COR-L47 (cell line): ENCODE measurements at places on chromosomes 3 and 15.

DNA sequence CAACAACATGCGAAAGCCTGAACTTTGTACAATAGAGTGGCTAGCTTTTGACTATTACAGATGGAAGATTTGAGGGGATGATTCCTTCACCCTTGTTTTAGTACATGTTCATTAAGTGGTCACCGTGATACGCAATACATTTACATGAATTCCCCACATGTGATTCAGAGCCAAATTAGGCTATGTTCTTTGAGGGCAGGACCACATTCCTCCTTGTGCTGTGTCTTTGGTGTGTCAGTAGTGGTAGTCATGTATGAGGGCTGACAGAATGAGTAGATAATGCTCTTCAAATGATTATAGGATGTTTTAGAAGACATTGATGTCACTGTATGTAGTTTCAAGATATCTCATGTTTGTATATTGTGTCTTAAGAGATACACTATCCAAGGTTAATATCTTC is 12.1 kb downstream of the PTPRG start:
- DNase-seq, result no peak

GRCh38 chr3:115494826-115495225 is 128.5 kb upstream of the GAP43 start:
- peak; percentile 50 for DNase-seq

- DNase-seq, result no peak
Measured at GRCh38 chr3:169455472-169455871, 208.0 kb downstream of the MECOM start.

DNA sequence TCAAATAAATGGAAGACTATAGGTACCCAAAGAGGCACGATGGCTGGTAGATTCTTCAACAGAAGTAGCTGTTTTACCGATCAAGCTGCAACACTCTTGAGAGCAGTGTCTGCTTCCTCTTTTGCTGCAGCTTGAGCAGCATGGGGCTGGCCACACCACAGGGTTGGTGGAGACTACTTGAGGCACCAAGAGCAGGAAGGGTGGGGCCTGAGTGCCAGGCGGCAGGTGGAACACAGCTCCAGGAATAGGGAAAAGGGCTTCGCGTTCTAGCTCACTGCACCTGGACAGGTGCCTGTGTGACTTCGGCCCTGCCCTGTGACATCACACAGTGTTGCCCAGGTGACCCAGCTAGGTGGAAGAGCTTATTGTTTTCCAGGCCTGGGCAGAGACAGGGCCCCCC is at the start of gene CCDC33:
Gene CCDC33, plus strand, starts transcription at position 365 of the 400 bp plus-strand sequence. CDS start 394 bp downstream, outside the sequence.
- DNase-seq, result peak; percentile 90

DNA sequence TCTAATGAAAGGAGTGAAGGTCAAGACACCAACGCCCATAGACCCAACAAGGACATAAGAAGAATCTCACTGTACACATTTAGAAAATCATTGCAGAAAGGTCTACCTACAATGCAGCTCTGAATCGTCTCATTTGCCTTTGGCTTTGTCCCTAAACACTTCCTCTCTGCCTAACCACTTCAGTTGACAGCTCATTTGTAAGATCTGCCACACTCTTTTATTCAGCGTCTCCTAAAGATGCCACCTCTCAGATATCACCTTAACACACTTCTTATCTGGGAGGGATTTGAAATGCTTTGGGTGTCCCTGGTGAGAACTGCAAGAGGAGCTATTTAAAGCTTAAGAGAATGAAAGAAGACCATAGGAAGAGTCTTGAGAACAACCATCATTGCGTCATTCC is 38.7 kb downstream of the RAB27A start:
- no peak for DNase-seq

DNA sequence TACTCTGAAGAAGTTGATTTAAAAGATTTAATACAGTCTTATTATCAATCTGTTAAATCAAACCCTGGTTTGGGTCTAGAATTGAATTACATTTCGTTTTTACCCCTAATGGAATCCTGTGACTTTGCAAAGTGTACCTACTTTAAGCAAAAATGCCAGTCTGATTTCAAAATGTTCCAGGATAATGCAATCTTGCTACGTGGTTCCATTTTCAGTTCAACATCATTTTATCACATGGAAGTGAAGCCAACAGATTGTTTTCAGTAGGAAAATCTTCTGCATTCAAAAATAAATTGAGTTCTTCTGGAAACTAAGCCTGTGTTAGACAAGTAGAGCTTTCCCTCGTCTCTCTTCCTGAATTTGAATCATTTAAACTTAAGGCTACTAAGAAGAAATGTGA is 356.4 kb downstream of the CHST2 start:
- no peak for DNase-seq

- DNase-seq, result no peak
Measured at GRCh38 chr3:13240928-13241618, 167.8 kb upstream of the IQSEC1 start.

- no peak for DNase-seq
Measured at GRCh38 chr3:21989341-21990042, 238.5 kb upstream of the ZNF385D start.

DNA sequence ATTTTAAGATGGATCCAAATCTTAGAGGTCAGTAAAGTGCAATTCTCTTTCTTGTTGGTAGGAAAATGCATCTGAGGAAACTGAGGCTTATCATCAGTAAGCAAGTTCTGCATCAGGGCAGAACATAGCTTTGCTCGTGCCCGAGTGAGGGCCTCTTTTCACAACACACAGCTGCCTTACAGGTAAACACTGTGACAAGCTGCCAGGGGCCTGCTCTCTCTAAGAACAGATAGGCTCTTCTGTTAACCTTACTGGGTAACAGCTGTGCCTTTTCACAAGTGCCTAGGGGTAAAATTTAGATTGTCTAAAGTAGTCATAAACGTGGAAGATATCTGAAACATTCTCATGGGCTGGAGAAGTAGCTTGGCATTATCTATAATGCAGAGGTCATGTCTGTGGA is 118.1 kb downstream of the C3orf38 start:
- no peak for DNase-seq

DNA sequence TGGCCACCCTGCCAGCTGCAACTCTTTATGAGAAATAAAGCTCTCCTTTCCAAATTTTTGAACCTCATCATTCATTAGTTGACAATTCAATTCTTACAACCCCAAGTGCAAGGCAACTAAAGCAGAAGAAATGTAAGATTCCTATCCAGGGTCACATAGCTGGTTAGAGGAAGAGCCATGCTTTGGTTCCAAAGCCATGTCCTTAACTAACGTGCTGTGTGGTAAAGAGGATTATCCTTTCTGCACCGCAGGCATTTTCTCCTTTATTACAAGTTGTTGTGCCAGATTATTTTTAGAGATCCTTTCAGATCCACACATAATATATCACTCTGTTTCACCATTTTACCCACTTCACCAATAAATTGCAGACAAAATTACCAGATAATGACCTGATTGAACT is 36.5 kb downstream of the TM4SF18 start:
- DNase-seq, result no peak

GRCh38 chr3:113533534-113533892 is 1.2 kb downstream of the SIDT1 start:
- DNase-seq, result no peak

- peak; percentile 87 for DNase-seq
Measured at GRCh38 chr3:117355566-117355965, 646.0 kb downstream of the TUSC7 start.

DNA sequence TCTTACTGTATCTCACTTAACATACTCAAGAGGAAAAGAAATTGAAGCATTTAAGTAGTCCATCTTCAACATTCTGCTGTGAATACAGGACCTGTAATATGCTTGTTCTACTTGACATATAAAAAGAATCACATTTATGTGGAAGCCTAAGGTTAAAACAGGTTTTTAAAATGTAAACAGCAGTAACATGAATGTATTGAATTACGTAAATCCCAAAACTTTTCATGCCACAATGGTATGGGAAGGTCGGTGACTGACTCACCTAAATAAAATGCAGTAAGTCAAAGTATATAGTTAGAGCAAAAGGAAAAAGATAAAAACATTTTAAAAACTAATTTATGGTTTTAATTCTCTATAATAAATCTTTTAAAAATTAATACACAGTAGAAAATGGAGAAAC is 115.7 kb upstream of the TJP1 start:
- DNase-seq, result no peak

- no peak for DNase-seq
Measured at GRCh38 chr3:126256251-126256650, 75.9 kb upstream of the ALDH1L1 start.

DNA sequence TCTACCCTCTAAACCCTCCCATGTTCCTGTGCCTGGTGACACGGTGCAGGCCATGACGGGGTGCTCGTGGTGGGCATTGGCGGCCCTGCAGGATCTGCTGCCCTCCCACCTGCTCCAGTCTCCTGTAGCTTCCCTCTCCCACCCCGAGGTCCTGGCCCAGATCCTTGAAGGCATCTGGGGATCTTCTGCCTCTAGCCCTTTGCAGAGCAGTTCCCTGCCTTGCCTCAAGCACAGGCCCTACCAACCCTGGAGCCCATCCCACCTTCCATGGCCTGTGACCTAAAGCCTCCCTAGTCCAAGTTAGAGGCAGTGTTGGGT is 27.5 kb upstream of the SEC13 start:
- no peak for DNase-seq

DNA sequence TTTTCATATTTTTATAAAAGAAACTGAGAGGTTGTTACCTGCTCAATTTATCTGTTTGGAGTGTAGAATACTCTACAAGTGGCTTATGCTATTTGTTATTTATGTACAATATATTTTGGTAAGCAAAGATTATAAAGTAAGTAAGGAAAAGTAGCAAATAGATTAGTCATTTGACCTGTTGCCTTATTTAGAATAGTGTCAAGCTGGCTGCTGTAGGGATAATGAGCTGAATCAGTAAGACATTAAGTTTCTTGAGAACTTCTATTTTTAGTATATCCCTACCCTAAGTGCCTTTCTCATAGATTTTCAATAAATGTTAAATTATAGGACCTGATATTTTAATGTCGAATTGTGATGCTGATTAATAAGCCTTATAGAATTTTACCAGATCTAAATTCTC is 37.2 kb downstream of the ECT2 start:
- DNase-seq, result no peak

GRCh38 chr3:149738876-149739275 is 13.4 kb downstream of the COMMD2 start:
- DNase-seq, result no peak

- no peak for DNase-seq
Measured at GRCh38 chr15:95325763-95326404, 1004.6 kb upstream of the NR2F2 start.

DNA sequence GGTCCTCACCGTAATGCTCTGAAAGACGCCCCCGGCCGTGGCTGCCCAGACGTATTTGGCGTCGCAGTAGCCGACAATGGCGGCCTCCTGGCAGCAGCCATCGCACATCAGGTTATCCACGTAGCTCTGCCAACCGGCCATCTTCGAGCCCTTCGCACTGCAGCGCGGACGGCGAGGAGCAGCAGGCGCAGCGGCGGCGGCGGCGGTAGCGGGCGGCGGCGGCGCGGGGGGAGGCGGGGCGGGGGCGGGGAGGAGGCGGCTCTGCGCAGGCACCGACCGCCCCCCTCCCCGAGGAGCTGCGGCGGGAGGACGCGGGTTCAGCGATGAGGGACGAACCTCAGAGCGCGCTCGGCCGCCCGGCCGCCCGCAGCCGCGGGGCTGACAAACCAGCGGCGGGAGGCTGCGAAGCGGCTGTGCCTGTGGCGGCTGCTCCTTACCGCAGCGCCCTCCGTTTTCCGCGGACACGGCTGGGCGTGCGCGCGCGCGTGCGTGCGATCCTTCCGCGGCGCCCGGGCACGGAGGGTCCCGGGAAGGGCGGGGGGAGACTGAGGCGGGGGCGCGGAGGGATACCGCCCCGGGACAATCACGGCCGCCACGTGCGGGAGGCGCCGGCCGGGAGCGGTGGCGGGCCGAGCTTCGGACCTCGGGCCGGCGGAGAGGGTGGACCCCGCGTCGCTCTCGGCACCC is at the start of gene PFN2:
Gene PFN2, minus strand, starts transcription at position 180 of the 687 bp plus-strand sequence. Its CDS starts 39 bp downstream, at position 141.
- peak; percentile 95 for DNase-seq

- DNase-seq, result no peak
Measured at GRCh38 chr3:12965999-12966846, 107.0 kb downstream of the IQSEC1 start.

DNA sequence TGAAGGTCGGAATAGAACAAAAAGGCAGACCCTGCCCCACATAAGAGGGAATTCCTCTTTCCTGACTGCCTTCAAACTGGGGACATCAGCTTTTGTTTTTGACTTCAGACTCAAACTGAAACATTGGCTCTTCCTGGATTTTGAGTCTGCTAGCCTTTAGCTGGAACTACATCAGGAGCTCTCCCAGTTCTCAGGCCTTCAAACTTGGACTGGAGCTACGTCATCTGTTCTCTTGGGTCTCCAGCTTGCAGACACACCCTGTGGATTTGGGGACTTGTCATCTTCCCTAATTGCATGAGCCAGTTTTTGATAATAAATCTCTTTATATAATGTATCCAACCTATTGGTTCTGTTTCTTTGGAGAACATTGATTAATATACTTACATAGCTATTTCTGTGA is 798.1 kb downstream of the TBL1XR1 start:
- DNase-seq, result no peak

GRCh38 chr3:163018664-163019063 is 1522.1 kb downstream of the OTOL1 start:
- no peak for DNase-seq

DNA sequence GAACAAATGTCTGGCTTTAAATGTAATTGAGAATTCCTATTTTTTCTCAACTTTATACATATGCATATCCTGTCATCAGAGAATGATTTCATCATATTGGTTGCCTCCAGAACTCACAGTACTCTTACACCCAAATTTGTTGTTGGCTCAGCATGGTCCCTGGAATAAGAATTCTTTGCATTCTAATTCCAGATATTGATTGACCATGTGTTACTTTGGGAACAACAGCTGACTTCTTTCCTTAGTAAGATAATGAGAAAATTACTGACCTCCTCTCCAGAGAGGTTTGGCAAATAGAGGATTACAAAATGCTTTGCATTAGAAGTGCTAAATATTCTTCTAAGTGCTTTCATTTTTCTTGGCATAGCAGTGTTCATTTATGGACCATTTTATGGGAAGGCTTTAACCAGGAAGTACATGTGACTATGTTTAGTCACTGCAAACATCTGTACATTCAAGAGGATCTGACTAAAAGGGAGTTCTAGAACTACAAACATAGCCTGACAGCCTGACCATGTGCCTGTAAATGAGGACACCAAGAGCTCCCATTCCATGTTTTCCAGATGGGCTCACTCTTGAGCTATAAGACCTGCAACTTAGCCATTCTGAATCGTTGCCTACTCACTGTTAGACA is 391.6 kb upstream of the DPPA4 start:
- DNase-seq, result no peak

GRCh38 chr15:60264566-60264965 is 133.2 kb downstream of the ANXA2 start:
- DNase-seq, result no peak

GRCh38 chr3:54832876-54833275 is 95.0 kb downstream of the LRTM1 start:
- no peak for DNase-seq

GRCh38 chr3:115071166-115071565 is 75.9 kb downstream of the ZBTB20 start:
- DNase-seq, result no peak

GRCh38 chr3:120559242-120560061 is 36.7 kb upstream of the NDUFB4 start:
- no peak for DNase-seq
